ENCODE measurements at places on chromosomes 11 and 22. TPM values are rescaled to one million over a fixed set of nuclear protein-coding genes. Genes with fewer than 3 reads are reported as not detected.

Gene TREH
- 0.25 TPM for polyA plus RNA-seq

Gene UPB1
- 0.40 TPM for polyA plus RNA-seq

Gene C22orf15
- polyA plus RNA-seq: 0.50 TPM

DNA sequence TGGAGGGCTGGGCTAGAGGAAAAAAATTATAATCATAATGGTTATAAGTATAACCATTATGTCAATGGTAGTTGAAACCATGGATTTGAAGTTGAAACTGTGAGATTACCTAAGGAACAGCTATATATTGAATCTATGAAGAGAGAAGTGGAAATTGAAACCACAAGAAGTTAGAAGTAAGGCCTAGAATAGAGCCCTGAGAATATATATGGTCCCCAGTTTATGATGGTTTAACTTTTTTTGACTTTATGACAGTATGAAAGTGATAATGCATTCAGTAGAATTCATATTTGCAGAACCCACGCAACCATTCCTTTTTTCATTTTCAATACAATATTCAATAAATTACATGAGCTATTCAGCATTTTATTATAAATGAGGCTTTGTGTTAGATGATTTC is 15.0 kb downstream of the AASDHPPT start:
- no peak for DNase-seq

DNA sequence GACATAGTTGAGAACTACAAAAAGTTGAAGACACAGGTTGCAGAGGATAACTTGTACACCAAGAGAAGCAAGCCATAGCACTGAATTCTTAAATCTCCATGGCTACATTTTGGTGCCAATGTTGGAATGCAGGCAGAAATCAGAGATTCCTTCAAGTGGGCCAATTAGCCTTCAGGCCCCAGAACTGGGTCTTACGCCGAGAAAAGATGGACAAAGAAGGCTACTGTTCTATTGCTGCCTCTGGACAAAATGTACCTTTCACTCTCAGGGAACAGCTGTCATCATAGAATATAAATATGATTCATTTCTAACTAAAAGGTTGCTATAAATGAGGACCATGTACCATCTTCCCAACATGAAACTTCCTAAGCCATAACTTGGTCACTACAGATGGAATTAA is 13.7 kb downstream of the TMEM216 start:
- no peak for DNase-seq

DNA sequence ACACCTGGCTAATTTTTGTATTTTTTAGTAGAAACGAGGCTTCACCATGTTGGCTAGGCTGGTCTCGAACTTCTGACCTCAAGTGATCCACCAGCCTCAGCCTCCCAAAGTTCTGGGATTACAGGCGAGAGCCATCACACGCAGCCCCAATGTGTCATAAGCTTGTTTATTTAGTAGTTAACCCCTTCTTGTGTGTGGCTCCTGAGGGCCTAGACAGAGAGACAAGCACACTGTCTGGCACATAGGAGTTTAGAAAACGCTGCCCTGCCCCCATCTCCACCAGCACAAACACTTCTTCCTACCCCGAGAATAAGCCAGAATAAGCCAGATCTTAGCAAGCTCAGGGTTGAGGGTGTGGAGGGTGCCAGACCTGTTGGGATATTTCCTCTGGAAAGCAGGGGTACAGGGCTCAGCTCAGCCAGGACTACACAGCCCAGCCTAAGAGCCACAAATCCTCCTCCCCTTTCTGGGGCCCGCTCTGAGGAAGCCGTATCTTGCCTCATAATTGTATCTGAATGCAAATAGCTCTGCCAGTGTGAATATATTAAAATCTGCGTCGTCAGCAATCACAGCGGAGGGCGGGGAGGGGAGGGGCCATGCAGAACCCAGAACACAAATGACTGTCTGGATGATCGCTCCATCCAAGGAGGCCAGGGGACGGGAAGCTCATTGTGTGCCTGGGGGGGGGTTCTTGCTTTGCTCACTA is 247.3 kb downstream of the MN1 start:
- DNase-seq: no peak

DNA sequence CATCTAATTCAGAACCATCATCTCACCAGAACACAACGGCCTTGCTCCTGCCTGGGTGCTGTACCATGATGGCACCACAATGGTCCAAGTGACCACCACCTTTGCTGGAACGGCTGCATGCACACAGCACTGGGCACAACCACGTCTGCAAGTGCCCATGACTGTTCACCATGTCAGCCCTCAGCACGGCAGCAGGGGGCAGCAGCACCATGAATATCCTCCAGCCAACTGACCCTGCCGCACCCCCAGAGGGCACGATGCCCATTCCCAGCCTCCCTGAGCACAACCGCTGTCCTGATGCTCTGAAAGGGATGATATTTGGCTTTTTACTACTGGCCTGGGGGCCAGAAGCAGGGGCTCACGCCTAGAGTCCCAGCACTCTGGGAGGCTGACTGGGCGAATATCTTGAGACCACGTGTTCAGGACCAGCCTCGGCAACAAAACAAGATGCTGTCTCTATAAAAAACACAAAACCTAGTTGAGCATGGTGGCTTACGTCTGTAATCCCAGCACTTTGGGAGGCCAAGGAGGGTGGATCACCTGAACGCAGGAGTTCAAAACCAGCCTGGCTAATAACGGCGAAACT is 25.7 kb downstream of the DRD4 start:
- no peak for DNase-seq
